CD4-positive, alpha-beta T cell treated with Interleukin-10 for 1 hour (primary cell): ENCODE measurements at places on chromosomes 2 and 18.

GRCh38 chr2:240952496-240953246 lies 45.7 kb upstream of the SNED1 start:
- DNase-seq, result no peak

DNA sequence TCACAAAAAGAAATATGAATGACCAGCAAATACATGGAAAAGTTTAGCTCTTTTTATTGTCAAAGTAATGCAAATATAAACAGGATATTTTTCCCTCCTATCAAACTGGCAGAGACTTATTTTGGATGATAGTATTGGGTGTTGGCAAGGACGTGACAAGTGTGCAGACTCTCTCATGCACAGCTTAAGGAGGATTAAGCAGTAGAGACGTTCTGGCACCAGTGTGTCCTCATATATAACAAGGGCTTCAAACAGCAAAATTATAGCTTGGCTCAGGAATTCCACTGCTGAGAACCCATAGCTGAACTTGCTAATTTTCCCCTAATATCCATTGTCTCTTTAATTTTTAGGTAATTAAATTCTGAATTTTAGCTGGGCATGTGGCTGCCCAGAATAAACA lies 114.4 kb downstream of the FAM124B start:
- no peak for DNase-seq

DNA sequence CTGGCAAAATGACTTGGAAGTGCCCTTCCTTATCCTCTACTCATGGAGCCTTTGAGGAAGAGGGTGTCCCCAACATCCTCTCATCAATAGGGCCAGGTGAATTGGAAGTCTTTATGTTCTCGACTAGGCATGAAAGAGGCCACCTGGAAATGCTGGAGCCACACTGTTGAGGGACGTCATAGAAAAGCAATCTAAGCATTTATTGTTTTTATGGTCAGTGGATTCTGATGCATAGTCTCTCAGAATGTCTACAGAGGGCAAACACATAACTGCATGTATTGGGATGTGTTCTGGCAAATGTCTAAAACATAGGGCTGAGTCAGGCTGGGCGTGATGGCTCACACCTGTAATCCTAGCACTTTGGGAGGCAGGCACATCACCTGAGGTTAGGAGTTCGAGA lies 246.6 kb upstream of the SP5 start:
- no peak for DNase-seq

GRCh38 chr2:1518331-1518803 lies 105.1 kb downstream of the TPO start:
- peak; percentile 25 for DNase-seq

GRCh38 chr2:6181525-6181924 lies 489.3 kb downstream of the SOX11 start:
- DNase-seq, result no peak

DNA sequence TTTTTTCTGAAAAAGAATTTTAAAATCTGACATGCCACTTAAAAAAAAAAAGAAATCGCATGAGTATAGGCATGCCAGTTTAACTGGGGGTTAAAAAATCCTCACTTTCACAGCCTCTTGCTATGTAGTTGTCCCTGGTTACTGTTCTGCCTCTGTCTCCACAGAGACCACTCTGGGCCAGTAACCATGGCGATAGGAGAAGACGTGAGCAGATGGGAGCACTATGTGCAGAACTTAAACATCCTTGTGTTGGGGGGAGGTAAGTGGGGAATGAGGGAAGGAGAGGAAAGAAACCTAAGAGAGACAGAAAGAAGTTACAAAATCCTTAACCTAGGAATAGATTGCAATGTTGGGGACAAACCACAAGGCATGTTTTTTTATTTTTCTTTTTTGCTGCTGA lies 75.9 kb upstream of the CYRIA start:
- DNase-seq, result no peak

DNA sequence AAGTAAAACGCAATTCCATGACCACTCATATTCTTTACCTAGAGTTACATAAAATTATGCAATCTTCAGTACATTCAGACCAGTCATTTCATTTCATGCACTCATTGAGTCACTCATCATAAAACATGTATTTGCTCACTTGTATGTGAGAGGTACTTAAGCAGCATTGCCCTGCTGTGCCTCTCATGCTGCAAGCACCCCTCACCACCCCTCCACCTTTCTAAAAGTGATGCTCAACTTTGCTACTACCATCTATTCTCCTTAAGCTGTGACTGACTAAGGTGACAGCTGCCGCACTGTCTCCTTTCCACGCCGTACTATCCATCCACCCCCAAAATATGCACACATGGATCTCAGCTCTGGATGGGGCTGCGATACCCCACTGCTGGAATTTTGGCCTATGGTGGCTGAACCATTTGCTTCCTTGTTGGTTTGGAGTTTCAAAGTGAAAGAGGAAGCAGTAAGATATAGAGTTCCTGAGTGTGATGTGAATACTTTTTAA lies 7.2 kb downstream of the ARHGAP25 start:
- no peak for DNase-seq

GRCh38 chr2:155218945-155219344 lies 520.5 kb downstream of the KCNJ3 start:
- no peak for DNase-seq

GRCh38 chr18:45384137-45384961 lies 230.9 kb upstream of the SLC14A2 start:
- DNase-seq, result peak; percentile 29

GRCh38 chr2:212686285-212686895 lies 147.8 kb upstream of the ERBB4 start:
- peak; percentile 52 for DNase-seq

DNA sequence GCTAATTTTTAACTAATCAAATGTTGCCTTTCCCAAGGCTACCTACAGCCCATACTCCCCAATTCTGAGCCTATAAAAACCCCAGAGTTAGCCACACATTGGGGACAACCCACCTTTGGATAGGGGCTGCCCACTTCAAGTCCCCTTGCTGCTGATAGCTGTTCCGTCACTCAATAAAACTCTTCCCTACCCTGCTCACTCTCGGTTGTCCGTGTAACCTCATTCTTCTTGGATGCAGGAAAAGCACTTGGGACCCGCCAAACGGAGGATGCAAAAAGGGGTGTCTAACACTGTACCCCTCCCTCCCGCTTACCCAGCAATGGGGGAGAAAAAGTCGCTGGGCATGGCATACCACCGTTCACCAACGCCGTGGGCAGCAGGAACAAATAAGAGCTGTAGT lies 12.2 kb downstream of the IWS1 start:
- no peak for DNase-seq

- DNase-seq, result no peak
These were observed 147.4 kb downstream of the ZEB2 start for GRCh38 chr2:144372410-144373080.

DNA sequence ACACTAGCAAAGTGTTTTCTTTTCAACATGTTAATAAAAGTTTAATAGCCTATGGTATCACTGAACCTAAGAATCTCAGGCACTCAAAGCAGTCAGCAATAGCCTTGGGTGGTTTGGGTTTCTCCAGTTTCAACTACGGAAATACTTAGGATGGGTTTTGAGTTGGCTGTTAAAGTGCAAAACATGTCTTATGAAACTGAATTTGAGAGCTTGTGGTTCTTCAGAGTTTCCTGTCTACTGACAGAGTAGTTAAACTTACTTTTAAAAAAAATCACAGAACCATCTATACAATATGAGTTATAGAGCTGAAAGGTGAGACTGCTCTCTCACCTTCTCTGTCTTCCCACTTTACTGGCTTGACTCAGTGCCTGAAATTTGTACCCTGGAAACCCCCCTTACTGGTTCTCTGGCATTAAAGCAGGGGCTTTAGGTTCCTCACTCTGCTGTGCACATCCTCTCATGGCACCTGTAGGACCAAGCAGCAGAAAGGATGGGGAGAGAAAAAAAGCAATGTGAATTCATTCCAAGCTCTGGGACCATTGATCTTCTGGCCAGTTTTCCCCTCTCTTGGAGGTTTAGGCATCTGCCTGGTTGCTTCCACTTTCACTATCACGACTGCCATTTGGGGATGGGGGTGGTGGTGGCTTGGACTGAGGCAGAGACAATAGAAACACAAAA lies 18.1 kb downstream of the CCDC141 start:
- peak; percentile 50 for DNase-seq

DNA sequence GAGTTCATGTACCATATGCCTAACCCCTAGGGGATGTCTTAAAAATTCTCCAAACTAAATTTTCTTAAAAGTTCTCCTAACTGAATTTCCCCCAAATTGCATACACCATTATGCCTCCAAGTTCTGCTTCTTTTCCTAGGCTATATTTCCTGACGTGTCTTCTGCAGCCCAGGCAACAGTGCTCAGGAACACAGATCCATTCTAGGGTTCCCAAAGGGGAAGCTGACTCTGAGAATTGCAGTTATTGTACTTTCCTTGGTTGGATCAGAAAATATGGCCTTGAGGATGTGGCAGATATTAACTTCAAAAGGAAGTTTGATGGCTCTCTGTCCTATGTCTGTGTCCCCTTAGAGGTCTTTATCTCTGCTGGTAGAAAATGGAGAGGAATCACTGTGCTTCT lies 124.3 kb downstream of the TMEM17 start:
- no peak for DNase-seq

GRCh38 chr18:78977637-78978348 lies 1.8 kb upstream of the SALL3 start:
- no peak for DNase-seq

DNA sequence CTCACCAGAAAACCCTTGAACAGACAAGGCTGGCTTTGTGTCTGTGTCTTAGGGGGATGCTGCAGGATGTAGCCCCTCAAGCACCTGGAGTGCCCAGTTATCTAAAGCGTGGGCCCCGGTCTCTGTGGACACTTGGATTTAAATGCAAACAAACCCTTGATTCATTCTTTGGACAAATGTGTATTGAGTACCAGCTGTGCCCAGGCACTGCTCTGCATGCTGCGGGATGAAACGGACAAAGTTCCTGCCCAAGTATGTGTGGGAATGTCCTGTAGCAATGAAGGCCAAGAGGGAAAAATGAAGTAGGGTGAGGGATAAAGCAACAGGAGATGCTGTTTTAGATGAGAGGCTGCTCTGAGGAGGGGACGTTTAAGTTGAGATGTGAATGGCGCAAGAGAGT lies 53.9 kb downstream of the BOLA3 start:
- DNase-seq, result no peak

- DNase-seq, result no peak
These were observed 16.3 kb downstream of the MARCHF7 start for GRCh38 chr2:159728629-159729028.

GRCh38 chr2:98896944-98897343 lies 39.1 kb downstream of the CRACDL start:
- no peak for DNase-seq

- DNase-seq, result peak; percentile 14
These were observed 453.9 kb upstream of the TRIB2 start for GRCh38 chr2:12262681-12263436.

DNA sequence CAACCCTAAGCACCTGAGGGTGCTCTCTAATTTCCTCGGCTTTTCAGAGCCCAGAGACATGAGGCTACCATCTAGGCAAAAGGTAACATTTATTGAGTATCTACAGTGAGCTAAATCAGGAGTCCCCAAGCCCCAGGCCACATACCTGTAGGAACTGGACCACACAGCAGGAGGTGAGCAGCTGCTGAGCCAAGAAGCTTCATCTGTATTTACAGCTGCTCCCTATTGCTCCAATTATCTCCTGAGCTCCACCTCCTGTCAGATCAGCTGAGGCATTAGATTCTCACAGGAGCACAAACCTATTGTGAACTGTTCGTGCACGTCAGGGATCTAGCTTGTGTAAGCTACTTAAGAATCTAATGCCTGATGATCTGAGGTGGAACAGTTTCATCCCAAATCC lies 70.2 kb downstream of the RND3 start:
- DNase-seq, result no peak

DNA sequence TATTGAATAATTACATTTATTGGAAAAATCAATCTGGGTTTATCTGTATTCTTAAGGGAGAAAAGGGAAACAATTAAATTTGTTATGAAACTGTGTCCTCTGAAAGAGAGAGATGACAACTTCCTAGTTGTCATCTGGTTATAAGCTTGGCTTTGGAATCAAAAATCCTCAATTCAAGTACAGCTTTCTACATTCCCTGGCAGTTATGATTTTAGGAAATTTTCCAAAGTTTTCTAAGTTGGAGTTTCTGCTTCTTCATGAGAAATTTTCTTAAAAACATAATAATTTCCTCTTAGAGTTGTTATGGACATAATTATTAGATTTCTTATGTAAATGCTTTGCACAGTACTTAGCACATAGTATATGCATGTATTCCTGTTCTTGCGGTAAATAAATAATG lies 625.6 kb upstream of the SLC39A10 start:
- DNase-seq, result no peak

- no peak for DNase-seq
These were observed 61.8 kb downstream of the CDH2 start for GRCh38 chr18:28115149-28115550.

GRCh38 chr2:84969511-84970209 lies 1.3 kb upstream of the KCMF1 start:
- DNase-seq, result peak; percentile 45

GRCh38 chr2:240813231-240813921 lies 6.6 kb downstream of the KIF1A start:
- DNase-seq, result no peak

GRCh38 chr2:38997781-38998180 lies 108.1 kb downstream of the ARHGEF33 start:
- DNase-seq, result no peak

DNA sequence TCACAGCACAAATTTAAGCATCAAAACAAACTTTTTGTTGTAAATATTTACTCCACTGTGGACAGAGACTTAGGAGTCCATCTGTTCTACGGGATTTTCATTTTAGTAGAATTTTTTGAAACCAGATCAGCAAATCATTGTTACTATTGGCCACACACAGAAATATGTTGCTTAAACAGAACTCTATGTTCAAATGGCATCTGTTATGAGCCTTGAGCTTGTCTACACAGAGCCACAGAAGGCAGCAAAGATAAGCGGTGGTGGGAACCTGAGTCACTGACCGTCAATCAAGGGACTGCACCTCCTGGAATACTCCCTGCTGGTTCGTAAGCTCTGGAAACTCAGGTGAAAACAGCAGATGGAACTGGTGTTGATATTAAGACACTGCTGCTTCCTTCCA lies 156.8 kb downstream of the TMEM200C start:
- no peak for DNase-seq

GRCh38 chr18:77098029-77098428 lies 34.6 kb downstream of the MBP start:
- DNase-seq, result no peak

- no peak for DNase-seq
These were observed 578.7 kb upstream of the NETO1 start for GRCh38 chr18:73446502-73446901.

DNA sequence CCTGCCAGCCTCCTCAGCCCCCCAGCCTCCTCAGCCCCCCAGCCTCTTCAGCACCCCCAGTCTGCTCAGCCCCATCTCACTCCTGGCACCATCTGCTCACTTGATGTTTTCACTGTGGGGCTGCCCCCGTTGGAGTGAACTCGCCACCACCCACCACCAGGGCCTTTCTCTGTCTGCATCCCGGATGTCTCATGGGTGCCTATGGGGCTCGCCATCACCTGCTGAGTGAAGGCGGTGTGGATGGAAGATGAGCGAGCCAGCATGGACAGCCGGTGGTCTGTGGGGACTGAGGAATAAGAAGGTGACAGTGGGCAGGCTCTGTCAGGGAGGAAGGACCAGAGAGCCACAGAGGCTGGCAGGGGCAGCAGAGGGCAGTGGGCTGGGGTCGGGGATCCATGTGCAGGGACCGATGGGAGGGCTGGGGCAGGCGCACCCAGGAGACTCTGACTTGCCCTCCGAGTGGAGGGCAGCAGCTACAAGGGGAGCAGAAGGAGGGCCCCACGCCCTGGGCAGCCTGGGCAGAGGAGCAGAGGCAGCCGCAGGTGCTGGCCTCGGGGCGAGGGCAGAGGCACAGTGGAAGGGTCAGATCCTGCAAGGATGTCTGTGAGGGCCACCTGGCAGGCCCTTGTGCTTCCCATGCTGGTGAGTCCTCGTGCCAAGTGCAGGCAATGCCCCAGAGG lies 74.7 kb upstream of the ODC1 start:
- DNase-seq, result no peak
